ENCODE measurements at places on chromosomes 4 and X. TPM values are rescaled to one million over a fixed set of nuclear protein-coding genes. Genes with fewer than 3 reads are reported as not detected.

- DNase-seq: no peak
Observed at GRCh38 chrX:12223650-12224049, 85.4 kb downstream of the FRMPD4 start.

GRCh38 chrX:42242004-42242403 is 318.6 kb upstream of the CASK start:
- no peak for DNase-seq

- no peak for DNase-seq
Observed at GRCh38 chrX:96704629-96705028, 20.0 kb downstream of the DIAPH2 start.

- DNase-seq: no peak
Observed at GRCh38 chr4:83558059-83558653, 22.2 kb downstream of the GPAT3 start.

GRCh38 chr4:7938266-7938608 is 1.4 kb downstream of the AFAP1 start:
- DNase-seq: no peak

DNA sequence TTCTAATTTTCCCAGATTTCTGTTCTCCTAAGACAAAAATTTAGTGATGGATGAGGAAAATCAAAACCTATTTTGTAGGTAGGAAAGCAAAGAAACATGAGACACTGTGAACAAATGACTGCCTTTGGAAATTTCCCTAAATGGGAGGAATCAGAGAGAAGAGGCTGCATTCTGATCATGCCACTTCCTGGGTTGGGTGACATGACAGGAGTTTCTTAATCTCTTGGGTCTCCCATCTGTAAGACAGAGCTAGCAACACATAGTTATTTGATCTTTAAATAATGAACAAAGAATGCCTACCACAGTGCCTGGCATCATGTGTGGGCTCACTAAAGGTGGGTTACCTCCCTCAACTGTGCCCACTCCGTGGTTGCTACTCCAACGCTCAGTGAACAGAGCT is 57.1 kb downstream of the CCDC149 start:
- DNase-seq: no peak

- DNase-seq: no peak
Observed at GRCh38 chrX:105211066-105211575, 9.4 kb downstream of the TEX13A start.

- no peak for DNase-seq
Observed at GRCh38 chrX:150509703-150510102, 58.7 kb upstream of the MTM1 start.

- DNase-seq: peak; percentile 43
Observed at GRCh38 chr4:82898322-82899243, 2.0 kb upstream of the THAP9 start.

GRCh38 chrX:30144221-30144620 is 71.1 kb upstream of the MAGEB2 start:
- no peak for DNase-seq

- no peak for DNase-seq
Observed at GRCh38 chr4:76307660-76308014, 1.1 kb downstream of the STBD1 start.

DNA sequence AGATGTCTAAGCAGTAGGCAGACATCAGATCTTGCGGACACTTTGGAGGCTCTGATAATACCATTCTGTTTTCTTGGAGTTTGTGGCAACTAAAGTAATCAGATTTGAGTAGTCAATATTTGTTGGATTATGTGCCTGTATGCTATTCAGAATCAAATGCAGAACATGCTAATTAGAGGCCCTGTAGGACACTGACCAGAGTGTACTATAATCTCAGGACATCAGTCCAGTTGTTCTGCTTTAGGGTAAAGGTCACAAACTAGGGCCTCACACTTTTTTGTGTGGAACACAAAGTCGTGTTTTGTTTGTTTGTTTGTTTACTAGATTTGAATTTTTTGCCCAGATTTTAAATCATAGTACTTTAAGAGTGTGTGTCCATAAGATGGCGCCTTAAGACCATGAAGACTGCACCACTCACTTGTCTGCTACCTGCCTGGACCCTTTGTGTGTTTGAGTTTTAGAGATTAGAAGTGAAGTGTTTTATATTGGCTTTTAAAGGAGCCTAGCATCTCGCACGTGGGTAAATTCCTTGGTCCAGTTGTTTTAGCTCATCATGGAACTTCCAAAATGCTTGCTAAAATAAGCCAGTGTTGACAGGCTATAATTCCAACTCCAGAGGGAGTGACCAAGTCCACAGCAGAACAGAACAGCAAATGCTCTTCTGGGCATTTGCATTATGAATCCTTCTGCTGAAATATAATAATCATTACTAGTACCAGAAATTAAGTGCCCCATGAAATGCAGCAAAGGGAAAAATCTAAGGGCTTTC is 34.7 kb downstream of the IL13RA1 start:
- no peak for DNase-seq

DNA sequence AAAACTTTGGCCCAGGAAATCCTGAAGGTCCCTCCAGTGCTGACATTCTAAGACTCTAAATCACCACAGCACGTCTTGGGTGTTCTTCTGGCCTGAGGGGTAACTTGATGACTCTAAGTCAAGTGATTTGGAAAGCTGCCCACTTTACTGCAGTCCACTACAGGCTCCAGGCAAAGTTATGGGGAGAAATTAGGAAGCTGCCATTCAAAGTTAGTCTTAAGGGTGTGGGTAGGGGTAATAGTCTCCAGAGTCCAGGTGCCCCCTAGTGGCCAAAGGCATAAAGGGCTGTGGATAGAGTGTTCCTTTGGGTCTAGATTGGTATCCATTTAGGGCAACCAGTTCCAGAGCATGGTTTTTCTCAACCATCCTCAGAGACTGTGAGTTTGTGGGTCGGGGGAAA is 38.7 kb upstream of the SLC16A2 start:
- DNase-seq: peak; percentile 43

- no peak for DNase-seq
Observed at GRCh38 chrX:49060914-49061313, 2.1 kb downstream of the CCDC120 start.

DNA sequence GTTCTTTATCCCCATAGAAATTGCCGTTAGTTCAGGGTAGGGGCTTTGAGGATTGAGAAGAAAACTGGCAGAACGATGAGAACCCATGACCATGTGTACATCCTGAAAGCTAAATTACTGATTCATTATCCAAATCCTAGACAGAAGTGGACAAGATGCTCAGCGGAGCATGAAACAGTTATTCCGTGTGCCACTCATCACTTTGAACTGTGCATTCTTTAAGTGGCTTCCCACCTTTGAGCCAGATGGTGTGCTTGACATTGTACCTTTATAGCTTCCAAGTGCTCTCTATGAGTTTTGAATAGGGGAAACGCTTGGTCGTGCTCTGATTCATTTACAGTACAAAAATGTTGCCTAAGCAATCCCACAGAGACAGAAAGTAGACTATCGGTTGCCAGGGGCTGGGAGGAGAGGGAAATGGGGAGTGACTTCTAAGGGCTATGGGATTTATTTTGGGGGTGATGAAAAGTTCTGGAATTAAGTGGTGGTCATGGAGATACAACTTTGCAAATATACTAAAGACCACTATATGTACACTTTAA is 100.0 kb downstream of the DOCK11 start:
- DNase-seq: no peak

- no peak for DNase-seq
Observed at GRCh38 chr4:56211202-56211601, 176.1 kb downstream of the AASDH start.

- no peak for DNase-seq
Observed at GRCh38 chrX:130174937-130175336, 3.2 kb downstream of the RAB33A start.

- DNase-seq: no peak
Observed at GRCh38 chr4:26727844-26728243, 132.8 kb upstream of the STIM2 start.

DNA sequence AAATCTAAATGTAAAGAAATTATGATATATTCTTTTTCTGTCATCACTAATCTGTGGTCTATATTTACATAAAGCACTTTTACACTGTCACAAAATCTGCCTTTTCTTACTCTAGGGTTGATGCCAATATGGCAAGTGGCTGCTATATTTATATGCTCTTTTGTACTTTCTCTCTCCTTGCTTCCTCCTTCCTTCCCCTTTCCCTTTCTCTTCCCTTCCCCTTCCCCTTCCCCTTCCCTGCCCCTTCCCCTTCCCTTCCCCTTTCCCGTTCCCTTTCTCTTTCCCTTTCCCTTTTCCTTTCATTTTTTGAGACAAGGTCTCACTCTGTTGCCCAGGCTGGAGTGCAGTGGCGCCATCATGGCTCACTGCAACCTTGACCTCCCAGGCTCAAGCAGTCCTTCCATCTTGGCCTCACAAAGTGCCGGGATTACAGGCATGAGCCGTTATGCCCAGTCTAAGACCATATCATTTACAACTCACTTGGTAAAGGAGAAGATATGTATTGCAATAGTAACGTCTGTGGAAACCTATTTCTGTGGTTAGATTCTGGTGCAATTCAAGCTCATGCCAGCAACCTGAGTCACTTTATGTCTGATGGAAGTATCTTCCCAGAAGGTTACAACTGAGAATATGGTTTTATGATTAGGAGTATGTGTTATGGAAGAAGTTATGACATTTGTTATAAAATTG is 13.9 kb upstream of the PLAC8 start:
- no peak for DNase-seq

DNA sequence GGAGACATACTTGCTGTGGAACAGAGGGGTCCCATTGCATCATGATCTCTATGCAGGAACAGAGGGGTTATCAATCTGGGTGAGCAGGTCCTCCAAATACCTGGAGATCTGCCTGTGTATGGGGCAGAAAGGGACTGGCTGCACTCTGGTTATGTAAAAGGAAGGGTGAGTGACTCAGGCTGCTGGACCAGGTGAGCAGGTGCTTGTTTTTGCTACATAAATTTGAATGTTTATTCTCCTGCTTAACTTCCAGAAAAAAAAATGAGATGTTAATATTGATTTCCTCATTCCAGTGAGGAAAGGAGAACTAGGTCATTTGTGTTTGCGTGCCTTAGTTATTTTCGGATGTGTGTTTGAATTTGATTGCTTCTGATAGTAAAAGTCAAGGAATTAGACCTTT is 225.8 kb upstream of the TRAM1L1 start:
- no peak for DNase-seq

DNA sequence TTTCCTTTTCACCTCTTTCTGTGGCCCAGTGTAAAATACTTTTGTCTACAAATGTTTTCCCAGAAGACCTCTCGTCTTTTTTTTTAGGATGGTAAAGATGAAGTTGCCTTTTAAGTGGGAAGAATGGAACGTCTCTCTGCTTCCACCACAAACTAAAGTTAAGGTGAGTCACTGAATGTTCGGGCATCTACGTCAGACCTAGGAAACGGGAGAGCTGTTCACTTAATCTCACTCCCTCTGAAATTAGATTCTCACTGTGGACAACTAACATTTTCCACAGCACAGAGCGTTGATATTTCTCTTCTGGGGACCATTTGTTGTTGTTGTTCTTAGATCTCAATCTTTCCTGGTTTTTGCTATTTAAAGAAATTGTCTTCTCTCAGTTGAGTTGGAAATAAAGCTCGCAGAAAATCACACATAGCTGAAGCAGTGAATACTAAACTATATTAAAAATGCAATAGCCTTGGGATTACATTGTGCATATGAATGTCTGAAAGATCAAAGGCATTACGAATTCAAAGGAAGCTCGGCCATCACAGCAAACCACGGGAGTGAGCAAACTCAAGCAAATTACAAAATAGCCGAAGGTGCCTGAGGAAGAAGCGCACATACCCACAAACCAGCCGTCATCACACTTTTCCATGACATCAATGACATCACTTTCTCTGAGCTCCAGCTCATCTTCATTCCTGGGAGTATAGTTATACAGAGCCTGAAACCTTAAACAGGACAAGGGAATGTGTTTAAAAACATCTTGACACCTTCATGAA is 53.9 kb upstream of the PDLIM3 start:
- DNase-seq: no peak

UVSSA gene
- total RNA-seq: 45.0 TPM

ANXA10 gene
- total RNA-seq: not detected

DRP2 gene
- 0.96 TPM for total RNA-seq

PPP4R3C gene
- not detected for total RNA-seq

ARHGEF38 gene
- total RNA-seq: not detected

PLP2 gene
- total RNA-seq: 54.3 TPM

SPARCL1 gene
- not detected for total RNA-seq

HMGN5 gene
- total RNA-seq: 15.3 TPM

NR0B1 gene
- not detected for total RNA-seq

HTN3 gene
- total RNA-seq: not detected

PF4V1 gene
- not detected for total RNA-seq

MAML3 gene
- 0.74 TPM for total RNA-seq
